Nucleus accumbens (tissue), 56 donors: ENCODE measurements at places on chromosomes 12 and 14.

DNA sequence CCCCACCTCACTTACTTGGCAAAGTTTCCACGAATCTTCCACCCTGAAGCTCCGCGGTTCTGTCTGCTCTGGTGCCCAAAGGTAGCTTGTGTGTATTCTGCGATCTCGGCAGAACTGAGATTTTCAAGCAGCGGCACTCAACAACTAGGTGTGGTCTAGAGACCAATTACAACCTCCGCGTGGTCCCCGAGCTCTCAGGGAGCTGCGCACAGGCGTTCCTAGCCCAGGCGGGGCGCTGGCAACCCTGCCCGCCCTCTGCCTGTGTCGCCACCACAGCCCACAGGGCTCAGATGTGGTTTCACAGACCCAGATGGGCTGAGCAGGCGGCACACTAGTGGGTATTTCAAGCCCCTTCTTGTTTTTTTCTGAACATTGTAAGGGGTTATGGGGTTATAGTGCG, 1.5 kb upstream of the DIABLO start:
- DNase-seq = no peak

DNA sequence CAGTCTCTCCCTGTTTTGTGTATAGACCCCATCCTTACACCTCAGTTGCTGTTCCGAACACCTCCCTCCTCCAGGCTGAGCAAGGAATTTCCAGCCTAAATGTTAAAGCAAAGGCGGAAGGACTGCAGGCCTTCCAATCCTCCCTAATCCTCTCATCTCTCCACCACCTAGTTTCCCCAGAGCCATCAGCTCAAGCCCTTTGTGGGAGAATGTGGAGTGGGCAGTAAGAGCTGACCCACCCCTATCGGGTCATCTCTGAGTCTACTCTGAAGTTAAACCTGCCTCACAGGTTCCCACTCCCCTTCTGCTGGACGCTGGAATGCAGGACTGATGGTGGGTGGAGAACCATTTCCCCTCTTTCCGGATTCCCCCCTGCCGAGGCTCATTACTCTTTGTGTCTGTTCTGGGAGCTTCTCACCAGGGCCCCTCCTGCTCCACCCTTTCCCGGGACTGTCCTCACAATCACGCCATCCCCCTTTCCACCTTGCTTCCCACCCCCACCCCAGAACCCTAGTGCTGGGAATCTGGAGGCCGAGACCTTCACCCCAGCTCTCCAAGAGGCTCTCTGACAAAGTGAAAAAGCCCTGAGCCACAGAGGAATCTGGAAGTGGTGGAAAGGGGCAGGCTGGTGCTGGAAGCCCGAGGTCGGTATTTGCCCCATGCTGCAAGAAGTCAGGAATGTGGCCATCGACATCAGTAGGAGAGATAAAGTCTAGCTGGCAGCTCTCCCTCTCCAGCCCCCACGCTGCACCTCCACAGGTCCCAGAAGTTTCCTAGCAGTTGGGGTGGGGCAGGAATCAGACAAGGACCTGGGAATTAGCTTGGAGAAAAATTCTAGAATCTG, 3.3 kb upstream of the KRT18 start:
- DNase-seq = no peak

GRCh38 chr12:94263011-94263811, 114.8 kb downstream of the PLXNC1 start:
- no peak for DNase-seq

GRCh38 chr12:29148911-29149690, at the start of gene FAR2:
FAR2 (plus strand) TSS chr12:29149278; CDS start chr12:29270450, 121,172 bp downstream.
- peak; percentile 51 for DNase-seq

DNA sequence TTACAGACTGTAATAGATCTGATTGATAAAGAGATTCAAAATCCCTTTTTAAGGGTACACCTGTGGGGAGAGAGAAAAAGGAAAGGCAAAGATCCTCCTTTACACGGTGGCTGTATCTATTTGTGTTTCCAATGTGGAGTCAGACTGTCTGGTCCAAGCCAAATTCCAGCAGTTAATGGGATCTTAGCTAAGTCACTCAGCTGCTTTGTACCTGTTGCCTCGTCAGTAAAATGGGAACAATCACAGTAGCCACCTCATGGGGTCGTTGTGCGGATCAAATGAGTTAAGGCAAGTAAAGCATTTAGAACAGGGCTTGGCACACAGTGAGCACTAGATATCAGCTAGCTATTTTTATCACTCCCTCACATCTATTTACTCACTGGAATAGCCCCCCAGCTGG, 46.9 kb downstream of the EFCAB11 start:
- no peak for DNase-seq

DNA sequence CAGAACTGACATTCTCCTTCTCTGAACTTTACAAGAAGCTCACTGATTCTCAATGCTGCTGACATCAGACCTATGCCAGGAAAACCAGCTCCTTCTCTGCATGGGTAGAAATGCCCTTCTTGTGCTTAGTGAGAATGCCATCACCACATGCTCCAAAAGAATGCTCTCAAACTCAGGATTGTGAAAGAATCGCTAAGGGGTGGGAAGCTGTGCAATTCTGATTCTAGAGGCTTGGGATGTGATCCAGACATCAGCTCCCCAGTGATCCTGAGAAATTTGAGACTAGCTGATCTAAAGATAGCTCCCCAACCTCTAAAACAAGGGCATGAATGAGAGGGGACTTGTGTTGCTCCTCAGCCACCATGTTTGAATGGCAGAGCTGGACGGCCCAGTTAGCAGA, 113.2 kb downstream of the DPF3 start:
- no peak for DNase-seq
